ENCODE measurements at places on chromosomes 2 and 18.

- DNase-seq, result no peak
These were observed 40.4 kb downstream of the VWA3B start for GRCh38 chr2:98127229-98127989.

GRCh38 chr2:218091746-218092145 lies 22.7 kb downstream of the RUFY4 start:
- DNase-seq, result no peak

DNA sequence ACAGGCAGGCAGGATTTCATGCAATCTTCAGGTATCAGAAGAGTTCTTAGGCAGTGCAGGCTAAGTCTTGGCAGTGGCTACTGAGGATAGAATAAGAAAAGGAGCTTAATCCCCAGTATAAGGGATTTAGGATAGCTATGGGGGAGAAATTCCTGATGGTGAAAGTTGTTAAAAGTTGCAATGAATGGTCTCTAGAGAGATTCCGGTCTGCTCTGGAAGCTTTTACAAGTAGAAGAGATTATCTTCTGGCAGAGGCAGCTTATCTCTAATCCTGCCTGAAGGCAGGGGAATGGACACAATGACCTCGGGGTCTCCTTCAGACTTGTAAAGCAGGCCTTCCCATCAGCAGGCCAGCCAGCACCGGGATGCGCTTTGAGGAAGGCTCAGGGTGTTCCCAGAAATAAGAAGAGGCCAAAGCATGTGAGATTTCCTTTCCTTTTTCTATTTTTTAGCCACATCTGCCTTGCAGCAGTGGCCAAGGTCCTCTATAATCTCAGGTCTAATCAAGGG lies 253.9 kb upstream of the KLHL29 start:
- DNase-seq, result no peak

GRCh38 chr18:48394176-48394575 lies 15.0 kb downstream of the ZBTB7C start:
- DNase-seq, result no peak

DNA sequence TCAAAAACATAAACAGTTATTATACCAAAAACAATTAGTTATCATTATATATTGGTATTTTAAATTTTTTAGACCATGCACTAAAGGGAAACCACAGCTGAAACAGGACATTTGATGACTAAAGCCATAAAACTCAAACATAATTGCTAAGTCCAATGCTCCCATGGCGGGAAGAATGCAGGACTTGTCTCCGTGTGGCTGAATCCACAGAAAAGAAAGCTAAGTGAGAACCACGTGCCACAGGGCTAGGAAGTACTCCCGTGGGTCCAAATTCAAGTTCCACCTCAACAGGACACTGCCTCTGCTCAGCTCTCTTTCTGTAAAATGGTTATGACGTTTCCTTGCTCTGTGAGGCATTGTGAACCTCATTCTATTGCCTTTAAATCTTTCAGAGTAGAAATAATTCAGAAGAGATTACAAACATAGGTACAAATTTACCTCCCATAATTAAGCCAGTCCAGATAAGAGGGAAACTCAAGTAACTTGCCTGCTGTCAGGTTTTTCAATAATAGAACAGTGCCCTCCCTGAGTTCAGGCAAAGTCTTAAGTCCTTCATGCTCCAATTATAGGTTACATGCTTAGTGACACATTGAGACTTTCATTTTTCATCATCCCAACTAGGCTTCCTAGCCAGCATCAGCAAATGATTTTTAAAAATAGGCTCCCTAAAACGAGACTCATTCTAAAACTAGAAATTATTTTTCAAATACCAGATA lies 36.7 kb downstream of the FTCDNL1 start:
- DNase-seq, result no peak

GRCh38 chr2:239111401-239112100 lies 263.7 kb downstream of the TWIST2 start:
- DNase-seq, result no peak

GRCh38 chr2:216092646-216093045 lies 10.9 kb downstream of the TMEM169 start:
- no peak for DNase-seq

DNA sequence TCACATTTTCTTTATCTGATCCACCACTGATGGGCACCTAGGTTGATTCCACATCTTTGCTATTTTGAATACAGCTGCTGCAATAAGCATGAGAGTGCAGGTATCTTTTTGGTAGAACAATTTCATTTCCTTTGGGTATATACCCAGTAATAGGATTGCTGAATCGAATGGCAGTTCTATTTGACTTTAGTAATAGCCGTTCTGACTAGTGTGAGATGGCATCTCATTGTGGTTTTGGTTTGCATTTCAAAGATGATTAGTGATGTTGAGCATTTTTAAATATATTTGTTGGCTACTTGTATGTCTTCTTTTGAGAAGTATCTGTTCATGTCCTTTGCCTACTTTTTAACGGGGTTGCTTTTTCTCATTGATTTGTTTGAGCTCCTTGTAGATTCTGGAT lies 72.3 kb downstream of the CCDC138 start:
- no peak for DNase-seq

- no peak for DNase-seq
These were observed 101.2 kb upstream of the SLC38A11 start for GRCh38 chr2:165056564-165056963.

GRCh38 chr2:196404276-196404675 lies 232.9 kb upstream of the STK17B start:
- DNase-seq, result no peak

GRCh38 chr2:191126386-191127085 lies 24.3 kb downstream of the STAT4 start:
- DNase-seq, result no peak

DNA sequence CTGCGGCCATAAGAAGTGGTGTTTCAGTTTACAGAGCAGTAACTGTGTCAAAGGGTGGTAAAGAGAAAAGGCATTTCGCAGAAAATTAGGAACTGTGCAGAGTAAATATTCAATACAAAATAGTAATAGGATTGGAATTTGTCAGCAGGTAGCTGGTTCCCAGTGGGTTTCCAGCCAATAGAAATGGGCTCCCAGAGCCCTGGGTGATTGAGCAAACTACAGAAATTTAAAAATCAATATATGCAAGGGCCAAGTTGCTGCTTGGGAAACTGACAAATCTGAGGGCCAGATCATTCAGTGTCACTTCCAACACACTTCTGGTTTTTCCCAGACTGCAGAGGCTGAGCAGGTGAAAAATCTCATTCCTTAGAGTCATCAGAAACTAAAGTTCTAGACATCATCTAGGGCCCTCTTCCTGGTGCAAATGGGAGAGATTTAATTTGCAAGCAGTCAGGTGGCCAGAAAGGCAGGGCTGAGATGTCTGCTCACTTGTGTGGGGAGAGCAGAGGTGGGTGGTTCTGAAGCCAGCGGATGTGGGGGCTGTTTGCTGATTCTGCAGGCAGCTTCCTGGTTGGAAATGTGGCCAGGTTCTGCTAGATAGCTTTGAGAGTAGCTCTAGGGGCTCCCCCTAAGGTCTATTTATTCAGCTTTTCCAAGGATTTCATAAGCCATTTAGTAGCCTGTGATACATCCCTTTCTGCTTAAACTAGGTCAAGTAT lies 182.4 kb downstream of the NCK2 start:
- no peak for DNase-seq

DNA sequence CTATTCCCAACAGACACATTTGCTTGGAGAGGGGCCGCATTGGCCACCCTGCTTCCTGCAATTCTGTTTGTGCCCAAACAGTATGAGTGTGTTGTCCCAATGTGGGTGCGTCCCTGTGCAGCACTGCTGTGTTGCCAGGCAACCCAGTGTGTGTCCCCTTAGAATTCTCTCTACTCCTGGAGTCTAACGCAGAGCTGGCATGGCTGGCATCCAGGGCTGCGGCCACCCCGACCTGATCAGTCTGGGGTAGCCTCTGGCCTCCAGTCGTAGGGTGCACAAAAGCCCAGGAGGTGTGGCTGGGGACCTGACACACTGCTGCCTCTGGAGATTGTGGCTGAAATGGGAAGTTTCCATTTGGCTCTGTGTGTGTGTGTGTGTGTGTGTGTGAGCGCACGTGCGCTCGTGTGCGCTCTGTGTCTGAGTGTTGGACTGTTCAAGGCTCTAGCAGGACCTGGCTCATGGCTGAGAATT lies 48.0 kb downstream of the TEX44 start:
- no peak for DNase-seq
